ENCODE measurements at places on chromosomes 16 and 17.

- DNase-seq, result no peak
These were observed 343.1 kb downstream of the C16orf95 start for GRCh38 chr16:86974120-86974519.

- no peak for DNase-seq
These were observed 83.5 kb downstream of the GP2 start for GRCh38 chr16:20243731-20244281.

DNA sequence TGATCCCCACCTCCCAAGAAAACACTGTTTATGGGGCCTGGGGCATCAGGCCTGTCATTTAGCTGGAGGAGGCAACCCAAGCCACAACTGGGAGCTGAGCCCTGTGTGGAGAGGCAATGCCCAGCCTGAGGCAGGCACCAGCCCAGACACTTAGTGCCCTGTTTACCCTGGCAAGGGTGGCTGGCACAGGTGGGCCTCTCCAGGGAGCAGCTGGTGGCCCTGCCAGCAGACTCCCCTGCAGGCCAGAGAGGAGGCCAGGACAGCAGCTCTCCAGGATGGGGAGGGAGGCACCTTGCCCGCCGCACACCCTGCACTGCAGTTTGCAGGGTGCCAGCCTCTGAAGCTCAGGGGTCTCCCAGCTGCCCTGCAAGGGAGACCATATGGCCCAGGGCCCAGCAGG is 9.1 kb upstream of the TMEM92 start:
- DNase-seq, result no peak

GRCh38 chr16:75064403-75065148 is 52.0 kb downstream of the LDHD start:
- no peak for DNase-seq

DNA sequence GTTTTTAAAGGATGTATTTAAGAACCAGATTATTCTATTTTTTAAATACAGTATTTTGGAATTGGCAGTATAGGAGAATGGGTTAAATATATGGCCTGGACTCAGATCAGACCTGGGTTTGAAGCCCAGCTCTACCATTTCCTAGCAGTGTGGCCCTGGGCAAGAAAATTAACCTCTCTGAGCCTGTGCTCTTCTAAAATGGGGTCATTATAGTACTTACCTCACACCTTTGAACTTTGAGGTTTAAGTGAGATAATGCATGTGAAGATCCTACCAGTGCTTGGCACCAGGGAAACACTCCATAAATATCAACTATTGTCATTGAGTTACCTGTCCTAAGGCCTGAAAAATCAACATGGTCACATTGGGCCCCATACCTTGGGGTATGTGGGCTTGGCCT is 93.4 kb upstream of the WSB1 start:
- no peak for DNase-seq

DNA sequence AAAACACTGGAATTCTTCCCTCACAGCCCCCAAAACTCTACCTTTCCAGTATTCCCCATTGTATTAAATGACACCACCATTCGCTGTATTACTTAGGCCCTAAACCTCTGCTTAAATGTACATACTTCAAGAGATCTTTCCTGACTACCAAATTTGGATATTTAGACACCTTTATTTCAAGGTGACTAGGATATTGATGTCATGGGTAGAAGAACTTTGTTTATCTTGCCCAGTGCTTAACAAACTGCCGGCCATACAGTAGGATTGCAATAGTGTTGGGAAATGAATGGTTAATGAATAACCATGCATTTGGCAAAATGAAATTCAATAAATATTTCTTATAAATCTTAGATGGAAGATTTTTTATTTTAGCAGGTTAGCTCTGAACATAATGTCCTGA is 86.2 kb upstream of the CA10 start:
- no peak for DNase-seq

GRCh38 chr16:62755938-62756337 is 719.7 kb upstream of the CDH8 start:
- DNase-seq, result no peak

DNA sequence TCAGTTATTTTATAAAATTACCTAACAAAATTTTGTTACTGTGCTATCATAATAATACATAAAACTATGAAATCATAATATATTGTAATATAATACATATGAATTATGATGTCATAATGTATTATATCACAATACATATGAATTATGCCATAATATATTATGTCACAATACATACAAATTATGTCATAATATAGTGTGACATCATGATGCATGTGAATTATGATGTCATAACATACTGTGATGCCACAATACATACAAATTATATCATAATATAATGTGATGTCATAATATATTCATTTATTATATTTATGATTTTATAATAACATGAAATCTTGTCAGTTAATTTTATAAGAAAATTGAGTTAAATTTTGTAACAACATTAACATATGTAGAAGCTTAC is 2021.6 kb downstream of the TP53TG3F start:
- no peak for DNase-seq

DNA sequence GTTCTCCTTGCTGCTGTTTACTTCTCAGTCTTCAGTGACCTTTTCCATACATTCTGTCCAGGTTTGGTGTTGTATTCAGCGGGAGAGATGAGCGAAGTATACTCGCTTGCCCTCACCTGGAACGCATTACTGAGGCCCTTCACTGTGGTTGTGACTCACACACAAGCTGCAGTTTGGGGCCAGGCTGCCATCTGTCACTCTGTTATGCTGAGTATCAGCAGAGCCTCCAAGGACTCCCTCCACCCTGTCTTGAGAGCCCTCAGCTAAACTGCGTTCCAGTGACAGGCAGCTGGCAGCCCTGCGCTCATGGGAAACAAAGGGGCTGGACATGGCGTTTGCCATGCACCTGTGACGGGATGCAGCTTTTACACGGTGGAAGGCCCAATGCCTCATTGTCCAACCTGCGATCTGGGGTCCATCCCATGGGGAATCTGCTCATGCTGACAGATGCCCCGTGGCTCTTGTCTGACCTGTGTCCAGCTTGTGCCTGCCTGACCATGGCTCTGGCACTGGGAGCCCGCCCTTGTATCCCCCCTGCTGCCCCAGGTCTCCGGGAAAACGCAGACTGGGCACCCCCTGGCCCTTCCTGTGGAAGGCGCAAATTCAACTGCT is 6.5 kb upstream of the ZNF778 start:
- DNase-seq, result no peak

GRCh38 chr16:459761-460160 is 34.3 kb downstream of the RAB11FIP3 start:
- DNase-seq, result no peak

DNA sequence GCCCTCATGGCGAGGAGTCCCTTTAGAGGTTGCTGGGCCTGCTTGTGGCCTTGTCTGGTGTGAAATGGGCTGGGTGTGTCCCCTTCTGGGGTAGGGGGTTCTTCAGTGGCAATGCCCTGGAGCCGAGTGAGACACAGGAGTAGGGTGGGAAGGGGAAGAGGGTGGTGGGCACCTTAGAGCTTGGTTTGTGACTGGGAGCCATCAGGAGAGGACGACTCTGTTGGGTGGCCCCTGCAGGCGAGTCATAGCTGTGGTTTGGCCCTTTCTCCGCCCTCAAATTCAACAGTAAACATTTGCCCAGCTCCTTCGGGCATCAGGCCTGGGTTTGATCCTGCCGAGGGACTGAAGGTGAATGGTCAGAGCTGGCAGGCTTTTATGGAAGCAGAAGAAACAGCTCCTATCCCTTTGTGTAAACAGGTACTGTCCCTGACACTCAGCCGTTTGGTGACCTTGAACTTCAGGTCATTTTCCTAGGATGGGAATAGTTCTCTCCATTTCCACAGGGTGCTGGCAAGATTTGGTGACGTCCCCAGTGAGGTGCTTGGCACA is 2.9 kb downstream of the E4F1 start:
- no peak for DNase-seq

GRCh38 chr17:77417575-77417974 is 276.8 kb downstream of the SEC14L1 start:
- no peak for DNase-seq

DNA sequence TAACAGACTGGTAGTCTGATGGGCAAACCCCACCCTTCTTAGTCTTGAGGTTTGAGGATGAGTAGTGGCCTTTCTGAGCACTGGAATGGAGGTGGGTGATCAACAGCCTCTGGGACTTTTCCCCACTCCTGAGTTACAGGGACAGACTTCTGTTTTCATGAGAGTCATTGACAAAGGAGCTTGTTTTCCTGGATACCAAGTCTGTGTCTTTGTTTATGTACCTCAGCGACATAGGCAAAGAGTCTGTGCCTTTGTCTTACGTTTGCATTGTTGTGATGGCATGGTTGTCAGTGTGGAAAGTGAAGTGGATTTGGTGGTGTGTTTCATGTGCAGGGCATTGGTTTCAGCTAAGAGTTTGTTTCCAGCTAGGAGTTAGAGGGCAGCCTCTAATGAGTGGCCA is 17.5 kb downstream of the EPN2 start:
- no peak for DNase-seq

DNA sequence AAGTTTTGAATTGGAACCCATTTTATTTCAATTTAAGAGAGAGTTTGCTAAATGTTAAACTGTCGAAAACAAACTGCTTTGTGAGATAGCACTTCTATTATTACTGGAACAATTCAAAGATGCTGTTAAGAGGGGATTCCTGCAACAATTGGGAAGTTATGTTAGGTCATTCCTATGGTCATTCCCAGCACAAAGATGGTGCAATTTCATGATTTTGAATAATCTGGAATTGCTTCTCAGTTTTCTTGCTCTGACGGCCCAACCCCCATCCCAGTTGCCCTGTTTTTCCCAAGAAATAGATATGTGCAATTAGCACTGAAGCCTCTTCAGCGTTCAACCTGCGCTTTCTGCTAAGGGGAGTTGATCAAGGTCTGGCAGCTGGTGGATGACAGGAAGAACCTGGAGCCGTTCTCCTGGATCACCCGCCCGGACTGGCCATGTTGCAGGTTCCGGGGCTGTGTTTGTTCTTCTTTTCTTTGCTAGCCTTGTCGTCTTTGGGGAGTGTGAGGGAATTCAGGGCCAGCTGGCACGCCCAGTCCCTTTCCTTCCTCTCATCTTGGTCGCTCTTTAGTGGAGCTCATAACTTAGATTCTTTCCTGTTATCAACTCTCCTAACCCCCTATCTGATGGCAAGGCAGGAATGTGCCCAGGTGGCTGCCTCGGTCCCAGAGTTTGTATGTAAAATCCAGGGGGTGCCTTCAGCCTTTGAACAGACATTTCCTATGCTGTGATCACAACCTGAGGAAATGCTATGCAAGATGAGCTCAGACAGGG is 29.0 kb upstream of the IRF8 start:
- no peak for DNase-seq

GRCh38 chr16:57800200-57801097 is 1.8 kb downstream of the KIFC3 start:
- no peak for DNase-seq

GRCh38 chr16:86337138-86337537 is 173.2 kb upstream of the FOXF1 start:
- no peak for DNase-seq

DNA sequence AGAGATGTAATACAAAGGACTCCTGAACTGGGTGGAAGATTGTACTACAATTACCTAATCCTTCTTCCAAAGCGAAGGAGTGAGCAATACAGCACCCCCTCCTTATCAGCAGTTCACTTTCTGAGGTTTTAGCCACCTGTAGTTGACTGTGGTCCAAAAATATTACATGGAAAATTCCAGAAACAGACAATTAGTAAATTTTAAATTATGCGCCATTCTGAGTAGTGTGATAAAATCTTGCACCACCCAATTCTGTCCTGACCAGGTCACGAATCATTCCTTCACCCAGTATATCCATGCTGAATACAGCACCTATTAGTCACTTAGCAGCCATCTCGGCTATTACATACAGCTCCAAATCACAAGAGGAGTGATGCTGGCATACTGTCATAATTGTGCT is 23.2 kb downstream of the VPS53 start:
- no peak for DNase-seq

GRCh38 chr16:86388976-86389375 is 121.4 kb upstream of the FOXF1 start:
- DNase-seq, result no peak

GRCh38 chr17:82128287-82128686 is 30.3 kb upstream of the FASN start:
- no peak for DNase-seq

GRCh38 chr17:46154151-46154816 is 38.9 kb downstream of the KANSL1 start:
- no peak for DNase-seq

DNA sequence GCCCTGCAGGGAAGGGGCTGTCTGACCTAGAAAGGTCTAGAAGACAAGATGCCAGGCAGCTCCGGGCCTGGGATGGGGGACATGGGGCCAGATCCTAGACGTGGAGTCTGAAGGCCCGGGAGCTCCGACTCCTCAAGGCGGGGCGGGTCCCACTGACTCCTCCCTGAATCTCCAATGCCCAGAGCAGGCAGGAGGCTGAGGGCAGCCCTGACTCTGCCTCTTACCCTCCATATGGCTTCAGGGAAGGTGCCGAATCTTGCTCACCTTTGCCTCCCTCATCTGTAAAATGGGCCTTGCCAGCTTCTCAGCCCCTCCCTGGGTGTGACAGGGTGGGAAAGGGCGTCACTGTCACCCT is 14.8 kb downstream of the VASN start:
- no peak for DNase-seq

- DNase-seq, result no peak
These were observed 46.2 kb downstream of the ZFPM1 start for GRCh38 chr16:88499292-88499691.

DNA sequence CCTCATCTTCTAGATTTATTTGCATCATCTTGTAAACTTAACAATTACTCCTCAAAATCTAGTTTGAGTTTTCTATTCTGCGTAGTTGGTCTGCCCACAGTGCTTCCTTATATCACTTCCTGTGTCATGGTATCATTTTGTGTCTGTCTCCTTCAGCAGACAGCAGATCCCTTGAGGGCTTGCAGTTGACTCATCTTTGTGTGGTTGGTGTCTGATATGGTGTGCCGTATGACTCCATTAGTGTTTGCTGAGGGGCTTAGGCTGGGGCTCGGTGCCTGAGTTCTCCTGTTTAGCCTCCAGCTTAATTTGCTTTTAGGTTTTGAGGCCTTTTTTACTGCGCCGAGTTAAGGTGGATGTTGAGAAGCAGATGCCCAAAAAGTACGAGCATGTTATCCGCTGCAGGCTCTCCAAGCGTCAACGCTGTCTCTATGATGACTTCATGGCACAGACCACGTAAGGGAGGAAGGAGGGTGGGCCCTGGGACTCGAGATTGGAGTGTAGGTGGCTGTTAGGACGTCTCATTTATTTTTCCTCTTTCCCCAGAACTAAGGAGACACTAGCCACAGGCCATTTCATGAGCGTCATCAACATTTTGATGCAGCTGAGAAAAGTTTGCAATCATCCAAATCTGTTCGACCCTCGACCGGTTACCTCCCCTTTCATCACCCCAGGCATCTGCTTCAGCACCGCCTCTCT is 16.9 kb downstream of the SRCAP start:
- DNase-seq, result peak; percentile 27

DNA sequence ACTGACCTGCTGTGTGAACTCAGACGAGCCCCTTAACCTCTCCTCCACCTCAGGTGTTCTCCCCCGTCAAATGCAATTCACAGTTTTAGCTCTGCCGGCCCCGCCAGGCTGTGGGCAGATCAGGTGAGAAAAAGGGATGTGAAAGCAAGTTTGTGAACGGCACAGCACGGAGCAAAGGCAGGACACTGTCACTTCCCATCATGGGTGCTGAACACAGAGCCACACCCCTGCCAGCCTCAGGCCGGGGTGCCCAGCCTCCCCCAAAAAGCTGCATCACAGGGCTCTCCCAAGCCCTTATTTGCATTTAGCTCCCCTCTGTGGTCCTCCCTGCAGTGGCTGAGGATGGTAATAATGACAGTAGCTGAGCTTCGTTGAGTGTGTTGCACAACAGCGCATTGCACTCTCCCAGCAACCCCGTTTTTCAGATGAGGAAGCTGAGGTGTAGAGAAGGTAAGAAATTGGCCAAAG is 88.8 kb upstream of the TNRC6C start:
- no peak for DNase-seq

- DNase-seq, result no peak
These were observed 7.3 kb downstream of the CYB5D1 start for GRCh38 chr17:7864995-7865650.
